A549 treated with dexamethasone at 1 μM for 4 hours (cell line): ENCODE measurements at places on chromosomes 3 and 15. TPM values are rescaled to one million over a fixed set of nuclear protein-coding genes. Genes with fewer than 3 reads are reported as not detected.

Gene CDV3
- total RNA-seq, result 124 to 144 TPM (median 127 TPM) in 5 replicates

Gene GOLGA8S
- total RNA-seq, result 0.09 to 0.18 TPM (median 0.11 TPM) in 5 replicates

Gene CAMKV
- total RNA-seq, result 0.15 to 0.32 TPM (median 0.21 TPM) in 5 replicates

Gene SEC61A1
- total RNA-seq, result 104 to 137 TPM (median 134 TPM) in 5 replicates

Gene DAZL
- not detected in 5 replicates for total RNA-seq

Gene ZNF385D
- not detected in 5 replicates for total RNA-seq

Gene ULK3
- 21.0 to 36.3 TPM (median 29.4 TPM) in 5 replicates for total RNA-seq

Gene PSMA4
- 358 to 494 TPM (median 380 TPM) in 5 replicates for total RNA-seq

Gene NRG4
- 0.25 to 1.1 TPM (median 0.68 TPM) in 5 replicates for total RNA-seq

Gene LRRC49
- total RNA-seq, result 4.1 to 5.2 TPM (median 4.7 TPM) in 5 replicates

Gene LMAN1L
- total RNA-seq, result 0.04 TPM in 1 of 5 replicates, not detected in the others

Gene P4HTM
- total RNA-seq, result 11.2 to 16.0 TPM (median 15.4 TPM) in 5 replicates

Gene RBP2
- total RNA-seq, result not detected in 5 replicates
